ENCODE measurements at places on chromosomes 5 and 9.

DNA sequence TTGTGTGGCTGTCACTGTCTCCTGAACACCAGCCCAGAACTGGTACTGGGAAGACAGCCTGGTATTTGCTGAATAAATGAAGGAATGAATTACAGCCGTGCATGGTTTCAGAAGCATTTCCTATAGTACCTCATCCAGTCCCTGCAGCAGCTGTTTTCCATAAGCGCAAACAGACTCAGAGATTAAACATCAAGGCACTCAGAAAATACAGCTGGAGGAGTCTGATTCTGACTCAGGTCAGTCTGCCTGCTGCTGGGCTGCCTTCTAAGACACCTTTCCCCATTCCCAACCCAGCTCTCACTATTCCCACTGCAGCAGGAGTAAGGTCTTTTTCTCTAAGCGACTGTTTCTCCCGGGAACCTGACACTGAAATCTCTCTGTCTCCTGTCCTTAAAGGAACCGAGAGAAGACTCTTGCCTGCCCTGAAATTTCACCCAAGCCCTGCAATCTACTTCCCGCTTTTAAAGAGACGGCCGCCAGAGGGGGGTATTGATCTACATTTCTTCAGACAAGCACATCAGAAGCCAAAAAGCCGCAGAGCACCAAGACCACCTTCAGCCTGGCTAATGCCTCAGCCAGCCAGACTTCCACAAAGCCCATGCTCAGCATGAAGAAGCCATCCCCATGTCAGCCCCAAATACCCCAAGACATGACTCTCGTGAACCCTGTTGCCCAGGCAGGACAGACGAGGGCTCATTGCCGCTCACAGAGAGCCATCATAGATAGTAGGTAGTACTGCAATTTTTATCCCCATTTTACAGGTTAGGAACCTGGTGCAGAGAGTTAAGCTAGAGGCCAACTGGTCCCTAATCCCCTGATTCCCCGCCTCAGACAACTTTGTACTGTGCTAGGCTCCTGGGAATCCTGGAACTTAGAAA, 5.4 kb upstream of the FOXI1 start:
- peak; percentile 41 for DNase-seq

DNA sequence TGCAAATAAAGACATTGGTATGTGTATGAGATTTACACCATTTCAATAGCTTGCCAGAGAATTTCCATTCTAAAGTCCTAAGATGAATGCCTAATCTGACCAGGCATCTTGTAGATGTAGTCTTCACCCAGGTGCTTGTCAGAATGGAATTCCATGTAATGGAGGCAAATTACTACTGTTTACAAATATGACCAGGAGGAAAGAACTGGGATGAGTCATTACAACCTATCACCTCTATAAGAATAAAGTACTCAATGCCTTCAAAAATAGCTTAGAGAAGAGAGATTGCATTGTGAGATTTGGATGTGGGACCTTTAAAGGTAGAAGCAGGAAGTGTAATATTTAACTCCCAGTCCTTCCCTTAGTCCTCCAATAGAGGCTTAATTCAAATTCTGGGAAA, 507.0 kb upstream of the PTGER4 start:
- no peak for DNase-seq

GRCh38 chr5:74248576-74248975, 392.0 kb downstream of the ENC1 start:
- DNase-seq, result no peak

GRCh38 chr5:50767588-50767987, 101.2 kb downstream of the PARP8 start:
- DNase-seq, result no peak

All from activated CD8-positive, alpha-beta memory T cell treated with anti-CD3 and anti-CD28 coated beads for 1 hour (primary cell).